ENCODE measurements at places on chromosomes 3 and 15.

GRCh38 chr3:111862974-111863373, 3.9 kb downstream of the PHLDB2 start:
- no peak for DNase-seq

DNA sequence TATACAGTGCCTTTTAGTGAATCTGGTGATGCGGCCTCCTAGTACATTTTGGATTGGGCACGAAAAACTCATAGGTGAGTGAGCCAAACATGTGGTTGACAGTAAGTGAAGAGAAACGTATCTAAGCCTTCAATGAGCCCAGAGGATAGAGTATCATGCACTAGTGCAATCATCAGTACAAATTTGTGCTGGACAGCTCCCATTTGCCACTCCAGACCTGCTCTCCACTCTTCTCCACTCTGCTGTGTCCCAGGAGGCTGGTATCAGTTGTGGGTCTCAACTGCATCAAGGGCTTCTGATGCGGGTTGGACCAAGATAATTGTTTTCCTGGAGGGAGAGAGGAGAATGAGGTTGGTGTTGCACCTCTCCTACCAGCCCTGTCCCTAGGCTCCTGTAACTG, 9.1 kb upstream of the RASGRF1 start:
- no peak for DNase-seq

- DNase-seq = no peak
These were observed 191.0 kb downstream of the ERC2 start for GRCh38 chr3:56277236-56277635.

- no peak for DNase-seq
These were observed 156.0 kb upstream of the MCTP2 start for GRCh38 chr15:94075349-94075748.

DNA sequence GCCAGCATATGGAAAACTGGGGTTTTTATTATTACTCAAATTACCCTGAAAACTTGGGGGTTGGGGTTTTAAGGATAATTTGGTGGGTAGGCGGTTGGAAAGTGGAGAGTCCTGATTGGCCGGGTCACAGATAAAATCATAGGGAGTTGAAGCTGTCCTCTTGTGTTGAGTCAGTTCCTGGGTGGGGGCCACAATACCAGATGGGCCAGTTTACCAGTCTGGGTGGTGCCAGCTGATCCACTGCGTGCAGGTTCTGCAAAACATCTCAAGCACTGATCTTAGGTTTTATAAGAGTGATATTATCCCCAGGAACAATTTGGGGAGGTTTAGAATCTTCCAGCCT, 4.9 kb upstream of the ZNF662 start:
- no peak for DNase-seq

DNA sequence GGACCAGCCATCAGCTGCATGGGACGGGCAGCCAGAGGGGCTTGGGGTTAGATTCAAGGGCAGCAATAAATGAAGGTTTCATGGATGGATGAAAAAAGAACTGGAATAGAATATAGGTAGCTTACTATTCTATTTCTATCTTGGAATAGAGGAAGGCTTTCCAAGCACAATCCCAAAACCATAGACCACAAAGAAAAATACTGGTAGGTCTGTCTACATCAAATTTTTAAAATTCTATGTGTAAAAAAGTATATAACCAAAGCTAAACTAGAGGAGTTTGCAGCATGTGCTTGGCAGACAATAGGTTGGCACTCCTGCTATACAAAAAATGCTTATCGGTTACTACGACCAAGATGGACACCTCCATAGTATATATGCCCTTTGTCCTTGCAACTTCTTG, 7.2 kb upstream of the FBLN2 start:
- no peak for DNase-seq

GRCh38 chr3:131250466-131250865, 131.1 kb upstream of the NUDT16 start:
- no peak for DNase-seq

DNA sequence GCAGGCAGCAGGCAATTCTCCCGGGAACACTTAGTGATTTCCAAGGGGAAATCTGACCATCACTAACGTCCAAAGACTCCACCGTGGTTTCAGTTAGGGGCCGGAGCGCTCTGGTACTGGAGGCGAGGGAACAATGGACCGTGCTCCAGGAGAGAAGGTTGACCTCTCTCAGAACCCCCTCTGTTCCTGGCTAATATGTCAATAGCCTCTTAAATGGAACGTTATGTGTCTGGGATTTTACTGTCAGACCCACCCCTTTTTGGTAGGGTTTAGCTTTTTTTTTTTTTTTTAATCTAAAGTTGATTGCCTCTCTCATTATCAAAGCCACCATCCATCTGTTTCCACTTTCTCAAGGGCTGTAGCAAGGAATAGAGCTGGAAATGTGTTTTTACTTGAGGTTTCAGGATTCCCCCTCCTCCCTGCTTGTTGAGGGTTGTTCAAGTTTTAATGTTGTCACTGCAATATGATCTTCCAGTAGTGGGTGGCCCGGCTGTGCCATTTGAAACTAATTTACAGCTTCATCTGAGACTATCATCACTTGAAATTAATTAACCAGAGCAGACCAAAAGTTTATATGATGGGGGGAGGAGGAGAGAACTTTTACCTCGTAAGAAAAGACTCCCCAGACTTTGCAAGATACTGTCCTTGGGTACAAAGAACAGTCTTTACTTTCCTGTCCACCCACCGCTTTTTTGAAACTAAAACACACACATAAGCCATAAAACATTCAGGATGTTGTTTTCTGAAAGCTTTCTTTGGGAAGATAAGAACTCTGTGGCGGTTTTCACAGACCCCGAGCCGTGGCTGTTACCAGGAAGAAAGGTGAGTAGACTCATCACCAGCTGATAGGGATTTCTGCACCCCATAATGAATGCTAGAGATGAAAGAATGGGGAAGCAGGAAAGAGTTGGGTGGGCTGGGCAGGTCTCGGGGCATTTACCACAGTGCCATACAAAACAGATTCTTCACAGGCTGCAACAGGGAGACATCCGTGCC, 187.8 kb downstream of the UACA start:
- DNase-seq = no peak

- no peak for DNase-seq
These were observed 125.3 kb downstream of the TLE3 start for GRCh38 chr15:69972436-69972835.

GRCh38 chr15:31347981-31348803, 21.6 kb downstream of the KLF13 start:
- no peak for DNase-seq

DNA sequence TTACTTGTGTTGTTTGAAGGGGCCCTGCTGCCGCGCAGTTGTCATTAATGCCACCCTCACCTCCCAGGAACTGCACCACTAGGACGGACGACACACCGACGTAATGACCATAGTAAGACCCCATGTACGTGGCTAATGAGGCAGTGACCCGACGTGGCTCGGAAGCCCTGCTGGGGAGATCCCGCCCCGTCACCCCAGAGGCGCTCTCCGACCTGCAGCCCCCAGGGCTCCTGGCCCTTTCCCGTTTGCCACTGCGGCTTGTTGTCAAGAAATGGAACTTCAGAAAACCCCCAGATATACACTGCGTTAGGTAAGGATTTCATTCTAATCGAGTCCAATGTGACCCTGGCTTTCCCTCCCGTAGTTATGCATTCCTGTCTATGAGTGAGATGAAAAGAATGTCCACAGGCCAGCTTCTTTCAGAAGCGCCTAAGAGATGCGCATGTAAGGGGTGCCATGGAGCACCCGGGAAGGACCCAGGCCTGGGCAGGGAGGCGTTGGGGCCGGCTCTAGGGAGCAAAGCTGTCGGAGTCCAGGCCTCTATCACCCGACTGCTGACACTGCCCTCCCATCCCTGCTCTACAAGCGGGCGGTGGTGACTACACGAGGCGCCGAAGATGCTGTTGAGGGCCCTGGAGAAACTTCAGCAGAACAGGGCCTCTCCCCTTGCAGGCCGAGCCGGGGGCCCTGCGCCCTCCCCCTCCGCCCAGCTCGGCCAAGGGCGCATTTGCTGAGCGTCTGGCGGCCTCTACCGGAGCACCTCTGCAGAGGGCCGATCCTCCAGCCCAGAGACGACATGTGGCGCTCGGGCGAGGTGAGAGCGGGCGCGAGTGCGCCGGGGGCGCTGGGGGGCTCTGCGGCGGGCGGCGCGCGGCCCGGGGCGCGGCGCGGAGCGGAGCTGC, at the start of gene GABRA5:
GABRA5 (plus strand) TSS at position 765 of the 902 bp plus-strand sequence. CDS start 2,187 bp downstream, outside the sequence.
- DNase-seq = peak; percentile 50

DNA sequence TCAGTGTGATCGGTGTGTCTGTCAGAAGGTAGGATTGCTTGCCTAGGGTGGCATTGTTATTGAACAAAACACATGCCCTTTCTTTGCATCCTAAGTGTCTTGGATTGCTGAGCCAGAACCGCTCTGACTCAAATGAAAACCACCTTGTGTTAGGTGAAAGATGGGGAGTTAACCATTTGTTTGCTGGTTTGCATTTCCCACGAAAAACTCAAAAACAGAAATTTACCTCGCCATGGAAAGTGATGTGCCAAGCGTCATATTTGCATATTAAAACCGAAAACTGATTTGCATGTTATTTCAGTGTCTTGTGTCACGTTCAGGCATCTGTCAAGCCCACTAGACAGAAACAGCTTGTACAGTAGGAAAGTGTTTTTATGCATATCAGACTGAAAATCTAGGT, 474.6 kb upstream of the TPRG1 start:
- DNase-seq = no peak

GRCh38 chr15:67105065-67105951, 39.9 kb downstream of the SMAD3 start:
- DNase-seq = peak; percentile 94

DNA sequence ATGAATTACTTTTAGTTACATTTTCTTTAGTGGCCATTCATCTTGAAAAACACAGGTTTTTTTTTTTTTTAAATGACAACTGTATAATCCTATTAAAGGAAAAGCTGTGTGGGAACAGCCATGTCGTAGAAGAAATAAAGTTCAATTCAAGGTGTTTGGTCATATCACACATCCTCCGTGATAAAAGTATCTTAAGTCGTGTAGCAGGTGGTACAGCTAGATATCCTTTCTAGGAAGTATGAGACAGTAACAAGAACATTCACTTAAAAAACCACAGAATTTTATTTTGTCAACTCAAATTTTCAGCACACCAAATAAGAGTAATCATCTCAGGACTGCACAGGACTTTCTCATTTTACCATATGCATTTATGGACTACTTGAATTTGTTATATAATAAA, 16.1 kb downstream of the ZDHHC23 start:
- no peak for DNase-seq

GRCh38 chr3:48459773-48460516, 13.4 kb downstream of the ATRIP start:
- DNase-seq = no peak

DNA sequence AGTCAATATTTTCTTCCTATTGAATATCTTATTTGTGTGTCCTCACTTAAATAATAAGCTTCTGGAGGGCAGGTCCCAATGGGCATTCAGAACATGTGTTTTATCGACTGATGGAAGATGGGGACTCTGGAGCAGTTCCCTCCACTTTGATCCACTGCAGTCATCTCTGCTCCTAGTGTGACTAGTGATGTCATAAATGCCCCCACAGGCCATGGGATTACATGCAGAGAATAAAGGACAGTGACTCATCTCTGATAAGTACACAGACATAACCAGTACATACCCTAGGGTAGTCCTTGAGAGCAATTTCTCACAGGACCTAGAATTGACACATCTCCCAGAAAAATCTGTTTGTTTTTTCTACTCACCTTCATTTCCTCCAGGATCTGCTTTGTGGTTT, 49.4 kb upstream of the FMN1 start:
- peak; percentile 36 for DNase-seq

- DNase-seq = no peak
These were observed 62.1 kb downstream of the SLCO3A1 start for GRCh38 chr15:91915576-91915975.

GRCh38 chr15:94445566-94446160, 214.3 kb downstream of the MCTP2 start:
- DNase-seq = no peak

DNA sequence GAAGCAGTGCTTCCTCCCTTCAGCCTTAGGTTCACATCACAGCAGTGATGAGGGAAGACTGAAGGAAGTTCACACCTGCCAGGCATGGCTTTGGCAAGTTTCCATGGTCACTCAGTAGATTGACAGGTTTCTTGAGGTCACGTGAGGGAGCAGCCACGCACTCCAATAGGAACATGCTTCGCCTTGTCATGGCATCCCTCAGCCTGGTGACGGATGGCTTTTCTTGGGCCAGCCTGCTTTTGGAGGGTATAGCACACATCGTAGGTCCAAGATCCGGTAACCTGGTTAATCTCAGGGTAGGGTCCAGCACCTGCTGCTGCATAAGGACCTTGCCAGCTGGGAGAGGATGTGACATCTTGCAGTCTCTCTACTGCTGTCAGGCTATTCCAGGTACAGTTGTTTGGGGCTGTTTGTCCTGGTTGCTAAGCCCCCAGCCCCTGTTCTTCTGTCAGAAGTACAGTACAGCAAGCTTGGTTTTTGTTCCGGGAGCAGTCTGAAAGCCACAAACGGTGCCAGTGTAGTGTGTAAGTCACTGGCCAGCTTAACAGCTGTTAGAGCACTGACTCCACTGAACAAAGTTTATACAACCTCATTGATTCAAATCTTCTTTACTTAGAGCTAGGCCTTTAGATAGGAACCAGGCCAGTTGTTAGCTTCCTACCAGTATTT, 42.3 kb downstream of the PSMD6 start:
- no peak for DNase-seq

DNA sequence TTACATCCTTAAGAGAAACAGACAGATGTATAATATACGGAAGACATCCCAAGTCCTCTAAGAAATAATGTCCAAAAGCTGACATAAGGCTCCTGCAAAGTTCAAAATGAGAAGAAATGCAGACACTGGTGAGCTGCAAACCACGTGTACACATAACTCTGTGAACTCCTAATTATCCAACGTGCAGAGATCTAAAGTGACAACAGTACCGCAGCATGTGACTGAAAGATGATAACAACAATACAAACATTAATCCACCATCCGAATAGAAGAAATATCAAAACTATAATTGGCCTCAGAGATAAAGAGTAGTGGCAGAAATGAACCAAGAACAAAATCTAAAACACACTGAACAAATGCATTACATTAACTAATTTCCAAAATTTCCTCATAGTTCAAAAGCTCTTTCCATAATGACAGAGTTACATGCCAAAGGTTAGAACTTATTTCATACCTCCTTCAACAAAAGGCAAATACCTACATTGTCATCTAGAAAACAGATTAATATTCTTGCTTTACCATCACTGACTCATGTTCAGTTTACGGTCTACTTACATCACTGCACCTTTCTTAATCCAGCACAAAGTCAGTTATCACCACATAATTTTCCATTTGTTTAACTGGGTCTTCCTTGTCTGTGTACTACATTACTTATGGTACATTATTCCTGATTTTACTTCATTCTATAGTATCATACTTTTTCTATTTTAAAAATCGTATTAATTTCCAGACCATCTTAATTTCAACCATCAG, 2.2 kb downstream of the PDCD10 start:
- no peak for DNase-seq

GRCh38 chr15:75916978-75917377, 13.3 kb downstream of the FBXO22 start:
- DNase-seq = peak; percentile 6

- DNase-seq = no peak
These were observed 61.5 kb upstream of the MEF2A start for GRCh38 chr15:99504071-99504822.

DNA sequence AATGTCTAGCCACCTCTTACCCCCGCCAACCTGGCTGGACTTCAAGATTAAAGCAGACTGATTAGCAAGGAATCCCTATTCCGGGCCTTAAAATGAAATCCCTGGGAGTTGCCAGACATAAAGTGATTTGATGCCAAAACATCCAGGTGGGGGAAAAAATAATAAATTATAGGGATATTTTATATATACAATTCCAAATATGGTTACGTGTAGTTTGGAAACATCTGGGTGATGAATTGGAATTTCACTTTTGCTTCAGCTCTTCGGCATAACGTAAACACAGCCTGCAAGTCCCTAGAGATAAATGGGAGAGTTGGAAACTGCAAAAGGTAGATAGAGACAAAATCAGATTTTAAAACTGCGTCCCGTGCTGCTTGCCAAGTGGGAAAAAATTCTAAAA, 545.5 kb upstream of the MDFIC2 start:
- no peak for DNase-seq
